Spleen (tissue), 13 donors: ENCODE measurements at places on chromosomes 6 and 20. TPM values are rescaled to one million over a fixed set of nuclear protein-coding genes. Genes with fewer than 3 reads are reported as not detected.

GRCh38 chr6:106924694-106925523 lies 49.6 kb downstream of the CD24 start:
- no peak for DNase-seq

- DNase-seq, result no peak
These were observed 219.2 kb downstream of the ATXN1 start for GRCh38 chr6:16542070-16542469.

GRCh38 chr20:39849664-39850063 lies 839.4 kb downstream of the MAFB start:
- peak; percentile 84 for DNase-seq

DNA sequence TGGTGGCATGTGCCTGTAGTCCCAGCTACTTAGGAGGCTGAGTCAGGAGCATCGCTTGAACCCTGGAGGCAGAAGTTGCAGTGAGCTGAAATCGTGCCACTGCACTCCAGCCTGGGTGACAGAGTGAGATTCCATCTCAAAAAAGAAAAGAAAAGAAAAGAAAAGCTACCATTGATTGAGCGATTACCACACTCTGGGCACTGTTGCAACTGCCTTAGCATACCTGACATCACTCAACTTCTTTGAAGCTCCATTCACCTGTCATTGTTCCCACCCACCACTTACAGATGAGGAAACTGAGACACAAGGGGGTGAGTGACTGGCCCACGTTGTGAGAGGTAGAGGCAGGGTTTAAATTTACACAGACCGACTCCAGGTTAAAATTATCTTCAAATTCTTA lies 442.1 kb upstream of the SULF2 start:
- DNase-seq, result no peak

DNA sequence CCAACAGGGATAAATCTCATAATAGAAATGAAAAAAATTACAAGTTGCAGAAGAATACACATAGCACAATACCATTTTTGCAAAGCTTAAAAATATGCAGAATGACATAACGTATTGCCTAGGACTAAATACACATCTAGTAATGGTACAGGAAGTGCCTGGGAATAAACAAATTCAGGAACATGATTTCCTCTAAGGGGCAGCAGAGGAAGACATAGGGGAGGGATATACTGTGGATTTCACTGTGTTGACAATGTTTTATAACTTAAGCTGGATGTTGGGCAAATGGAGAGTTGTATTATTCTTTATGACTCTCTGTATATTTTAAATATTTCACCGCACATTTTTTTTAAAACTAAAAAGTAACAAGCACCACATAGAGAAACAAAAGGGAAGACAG lies 5.6 kb upstream of the GLO1 start:
- no peak for DNase-seq

DNA sequence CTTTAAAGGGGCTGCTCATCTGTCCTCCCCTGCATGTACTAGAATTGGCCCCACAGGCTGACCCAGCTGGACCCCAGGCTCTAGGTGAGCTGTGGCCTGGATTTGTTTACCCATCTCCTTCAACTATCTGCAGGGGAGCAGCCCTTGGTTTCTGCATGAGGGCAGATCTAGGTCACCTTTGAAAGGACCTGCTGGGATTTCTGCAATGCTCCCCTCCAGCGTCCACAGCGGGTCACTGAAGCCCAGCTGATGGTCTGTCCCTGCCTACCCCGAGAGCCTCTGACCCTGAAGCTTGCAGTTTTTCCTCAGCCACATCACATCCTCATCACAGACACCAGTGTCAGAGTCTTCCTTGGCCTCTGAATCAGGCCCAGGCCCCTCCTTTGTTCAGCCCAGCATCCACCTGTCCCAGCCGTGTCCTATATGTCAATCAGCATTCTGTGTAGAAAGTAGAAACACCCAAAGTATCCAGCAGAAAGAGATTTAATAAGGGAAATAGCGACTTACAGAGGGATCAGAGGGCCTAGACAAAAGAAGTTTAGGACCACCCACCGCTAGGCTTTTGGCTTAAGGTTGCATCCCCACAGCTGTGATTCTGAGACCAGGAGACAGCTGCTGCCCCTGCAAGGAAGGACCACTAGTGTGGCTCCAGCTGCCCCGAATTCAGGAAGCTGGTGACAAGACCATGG lies 243.1 kb downstream of the LRFN2 start:
- no peak for DNase-seq

- DNase-seq, result no peak
These were observed 475.8 kb upstream of the JARID2 start for GRCh38 chr6:14770040-14770439.

- DNase-seq, result no peak
These were observed 40.6 kb upstream of the RSPO3 start for GRCh38 chr6:127077886-127078285.

DNA sequence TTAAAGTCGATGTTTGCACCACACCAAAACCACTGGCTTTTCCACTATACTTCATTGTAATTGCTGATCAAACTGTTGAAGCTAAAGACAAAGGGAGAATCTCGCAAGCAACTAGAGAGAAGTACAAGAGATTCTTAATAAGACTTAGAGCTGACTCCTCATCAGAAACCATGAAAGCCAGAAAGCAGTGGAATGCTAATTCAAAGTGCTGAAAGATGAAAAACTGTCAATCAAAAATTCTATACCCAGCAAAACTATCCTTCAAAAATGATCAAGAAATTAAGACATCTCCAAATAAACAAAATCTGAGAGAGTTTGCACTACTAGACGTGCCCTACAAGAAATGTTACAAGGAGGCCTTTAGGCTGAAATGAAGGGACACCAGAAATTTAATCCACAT lies 52.6 kb downstream of the CD83 start:
- no peak for DNase-seq

- DNase-seq, result no peak
These were observed 83.7 kb upstream of the TMEM30A start for GRCh38 chr6:75368151-75368779.

- no peak for DNase-seq
These were observed 41.5 kb upstream of the ZNFX1 start for GRCh38 chr20:49319208-49319809.

DNA sequence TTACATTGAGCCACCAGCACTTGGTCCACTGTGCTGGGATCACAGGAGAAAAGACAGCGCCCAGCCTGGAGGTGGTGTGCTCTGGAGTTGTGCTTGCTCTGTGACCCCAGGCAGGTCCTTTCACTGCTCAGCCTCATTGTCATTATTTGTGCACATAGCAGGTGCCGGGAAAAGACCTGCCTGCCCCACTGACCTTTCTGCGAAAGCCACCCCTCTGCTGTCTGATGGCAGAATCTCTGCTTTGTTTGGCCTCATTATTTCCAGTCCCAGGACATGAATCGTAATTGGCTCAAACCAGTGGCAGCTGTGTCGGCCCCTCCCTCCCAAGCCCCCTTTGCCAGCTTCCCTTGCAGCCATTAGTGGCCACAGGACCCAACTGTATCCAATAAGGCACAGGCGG lies 185.2 kb upstream of the UST start:
- no peak for DNase-seq

DNA sequence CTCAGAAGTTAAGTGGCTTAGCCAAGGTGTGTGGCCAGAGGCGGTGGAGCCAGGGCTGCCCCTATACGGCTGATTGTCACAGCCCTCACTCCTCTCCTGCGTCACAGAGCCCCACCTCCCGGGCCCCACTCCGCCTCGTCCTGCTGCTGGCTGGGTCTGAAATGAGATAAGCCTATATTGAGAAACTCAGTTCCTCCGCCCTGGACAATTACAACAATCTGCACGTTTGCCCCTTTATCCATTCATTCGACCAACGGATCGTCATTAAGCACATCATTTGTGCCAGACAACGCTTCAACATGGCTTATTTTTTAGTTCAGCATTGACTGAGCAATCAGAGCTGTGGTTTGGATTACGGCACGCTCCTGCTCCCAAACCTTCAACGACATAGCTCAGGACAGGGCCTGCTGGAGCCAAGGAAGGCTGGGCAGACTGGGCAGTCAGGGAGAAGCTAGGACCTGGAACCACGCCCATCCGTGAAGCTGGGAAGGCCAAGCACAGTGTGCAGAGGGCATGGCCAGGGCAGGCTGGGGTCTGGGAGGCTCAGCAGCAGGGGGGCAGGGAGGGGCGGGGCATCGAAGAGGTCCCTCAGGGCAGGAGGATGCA lies 16.6 kb upstream of the EZR start:
- peak; percentile 74 for DNase-seq

DNA sequence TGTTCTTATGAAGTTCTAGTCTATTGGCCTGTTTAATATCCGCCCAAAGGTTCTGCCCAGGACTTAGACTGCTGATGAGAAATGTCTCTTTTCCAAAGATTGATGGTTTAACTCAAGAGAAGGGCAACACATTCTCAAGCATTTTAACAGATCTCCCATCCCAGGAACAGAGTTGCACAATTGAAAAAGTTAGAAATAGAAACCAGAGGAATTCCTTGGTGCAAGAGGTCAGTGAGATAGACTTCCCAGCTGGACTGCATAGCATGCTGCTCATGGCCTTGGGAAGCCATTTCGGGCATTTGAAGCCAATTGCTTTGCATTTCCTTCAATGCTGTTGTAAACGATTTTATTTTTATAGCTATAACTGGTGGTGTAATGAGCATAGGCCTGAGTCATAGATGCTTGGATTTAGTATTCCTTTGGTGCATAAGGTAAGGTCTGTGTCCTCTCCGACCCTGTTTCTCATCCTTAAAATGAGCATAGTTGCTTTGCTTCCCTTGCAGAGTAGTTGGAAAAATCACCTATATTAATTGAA lies 292.2 kb upstream of the JAG1 start:
- no peak for DNase-seq

- DNase-seq, result no peak
These were observed 115.2 kb upstream of the GLP1R start for GRCh38 chr6:38933426-38933825.

DNA sequence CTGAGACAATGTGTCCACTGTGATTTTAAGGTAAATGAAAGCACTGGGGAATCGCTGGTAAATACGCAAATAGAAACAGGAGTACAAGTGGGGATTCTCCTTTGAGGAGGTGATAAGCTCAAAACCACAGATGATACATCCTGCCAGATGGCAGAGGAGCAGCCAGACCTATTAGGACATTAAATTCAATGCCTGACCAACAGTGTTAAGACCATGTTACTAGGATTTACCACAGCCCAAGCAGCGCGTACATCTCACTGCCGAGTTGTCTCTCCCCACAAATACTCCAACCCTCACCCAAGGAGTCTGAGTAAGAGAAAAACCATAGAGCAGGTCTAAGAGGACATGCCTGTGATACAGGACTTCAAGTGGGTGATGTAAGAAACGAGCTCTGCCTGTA lies 68.9 kb upstream of the TULP1 start:
- DNase-seq, result no peak

DNA sequence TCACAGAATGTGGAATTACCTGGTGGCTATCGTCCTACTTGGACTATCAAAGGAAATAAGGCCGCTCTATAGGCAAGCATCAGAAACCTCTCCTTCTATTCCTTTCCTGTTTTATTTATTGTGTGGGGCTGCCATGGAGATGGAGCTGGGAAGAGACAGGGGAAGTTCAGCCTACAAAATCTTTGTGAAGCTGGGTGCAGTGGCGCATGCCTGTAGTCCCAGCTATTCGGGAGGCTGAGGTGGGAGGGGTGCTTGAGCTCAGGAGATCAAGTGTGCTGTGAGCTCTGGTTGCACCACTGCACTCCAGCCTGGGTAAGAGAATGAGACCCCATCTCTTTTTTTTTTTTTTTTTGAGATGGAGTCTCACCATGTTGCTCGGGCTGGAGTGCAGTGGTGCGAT lies 60.3 kb downstream of the KCNB1 start:
- DNase-seq, result no peak

GRCh38 chr6:3260296-3260695 lies 1.5 kb downstream of the PSMG4 start:
- DNase-seq, result no peak

- no peak for DNase-seq
These were observed 87.9 kb downstream of the UNC5CL start for GRCh38 chr6:40950986-40951698.

GRCh38 chr6:78511009-78511408 lies 356.3 kb upstream of the IRAK1BP1 start:
- DNase-seq, result no peak

DNA sequence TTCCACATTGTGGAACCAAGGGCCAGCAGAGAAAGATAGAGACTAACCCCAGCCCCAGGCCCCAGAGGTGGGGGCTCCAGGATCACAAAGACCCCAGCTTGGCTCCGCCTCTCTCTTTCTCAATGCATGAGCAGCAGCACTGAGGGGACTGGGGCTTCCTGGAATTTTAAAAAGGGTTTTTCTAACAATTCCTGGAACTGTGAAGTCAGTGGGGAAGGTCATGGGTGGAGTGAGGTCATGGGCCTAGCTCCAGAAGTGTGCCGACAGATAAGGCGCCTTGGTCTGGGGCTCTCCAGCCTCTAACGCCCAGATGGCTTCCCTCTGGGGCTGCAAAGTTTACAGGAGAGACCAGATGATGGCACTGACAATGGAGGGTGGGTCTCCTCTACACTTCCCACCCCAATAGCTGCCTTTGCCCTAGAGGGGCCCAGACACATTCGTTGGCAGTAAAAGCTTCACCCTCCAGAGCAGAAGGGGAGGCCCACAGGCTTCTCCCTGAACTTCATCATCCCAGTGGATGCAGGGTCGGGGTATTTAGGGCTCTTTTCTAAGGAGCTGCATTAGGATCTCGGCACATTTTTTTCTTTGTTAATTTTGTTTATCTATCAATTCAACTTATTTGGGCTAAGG lies 46.9 kb upstream of the CD93 start:
- DNase-seq, result no peak

GRCh38 chr20:37970856-37971245 lies 62.4 kb downstream of the TTI1 start:
- DNase-seq, result no peak

DNA sequence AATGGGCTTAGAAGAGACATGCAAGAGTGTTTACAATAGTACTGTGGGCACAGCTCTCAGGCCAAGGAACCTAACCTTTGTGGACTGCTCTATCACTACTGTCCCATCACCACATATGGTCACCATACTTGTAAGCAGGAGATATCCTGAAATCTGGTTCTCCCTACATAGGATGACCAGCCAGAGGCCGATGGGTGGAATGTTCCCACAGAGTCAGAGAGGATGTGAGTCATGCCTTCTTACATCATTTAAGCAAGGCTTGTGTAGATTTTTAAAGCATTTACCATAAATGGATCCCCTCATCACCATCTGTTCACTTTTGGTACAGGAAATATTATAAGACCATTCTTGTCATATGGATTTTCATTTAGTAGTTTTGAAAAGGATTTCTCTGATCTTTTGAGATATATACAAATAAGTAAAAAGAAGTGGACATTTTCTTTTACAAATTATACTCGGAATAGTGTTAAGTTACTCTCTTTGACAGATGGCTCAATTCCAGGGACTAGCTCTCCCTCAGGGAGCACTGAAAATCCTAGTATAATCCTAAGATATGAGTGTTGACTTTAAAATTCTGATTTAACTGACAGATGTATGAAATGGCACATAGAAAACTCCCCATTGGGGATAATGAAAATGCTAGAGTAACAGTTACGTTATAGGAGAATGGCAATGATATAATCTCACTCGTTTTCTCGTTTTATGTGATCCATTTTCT lies 6.6 kb downstream of the HTR1B start:
- no peak for DNase-seq

- no peak for DNase-seq
These were observed 115.6 kb downstream of the TMEM170B start for GRCh38 chr6:11653028-11653583.

GRCh38 chr6:169853196-169854082 lies 102.0 kb downstream of the ERMARD start:
- DNase-seq, result peak; percentile 28

Gene SLC22A23
- 20.2 TPM for total RNA-seq

Gene PPP1R18
- 150 TPM for total RNA-seq

Gene C20orf204
- total RNA-seq, result 1.2 TPM

Gene RAB22A
- 21.0 TPM for total RNA-seq

Gene NRSN1
- not detected for total RNA-seq

Gene PHACTR1
- total RNA-seq, result 34.6 TPM

Gene BTBD9
- 29.0 TPM for total RNA-seq

Gene KIF13A
- 21.1 TPM for total RNA-seq

Gene CLDN20
- total RNA-seq, result not detected

Gene BACH2
- 46.1 TPM for total RNA-seq
